ENCODE measurements at places on chromosomes 3 and 15. TPM values are rescaled to one million over a fixed set of nuclear protein-coding genes. Genes with fewer than 3 reads are reported as not detected.

Gene SI
- total RNA-seq, result not detected

Gene ALDH1L1
- 0.06 TPM for total RNA-seq

Gene DNAJB8
- not detected for total RNA-seq

Gene ROPN1
- not detected for total RNA-seq

Gene TMEM158
- 5.0 TPM for total RNA-seq

Gene ACAA1
- 56.9 TPM for total RNA-seq

Gene HTR3E
- not detected for total RNA-seq

Gene GOLGA6L7
- not detected for total RNA-seq

Gene RAP2B
- total RNA-seq, result 44.7 TPM

Gene GABRB3
- total RNA-seq, result 0.58 TPM

Measured in epithelial cell of proximal tubule (primary cell).